ENCODE measurements at places on chromosomes 11 and 22. TPM values are rescaled to one million over a fixed set of nuclear protein-coding genes. Genes with fewer than 3 reads are reported as not detected.
A peak's percentile ranks its signal among the peaks of the same experiment; 100 is the strongest.

The ARHGAP42 gene
- total RNA-seq, result 12.0 TPM

The SYNGR1 gene
- total RNA-seq, result 41.1 TPM

The POLDIP3 gene
- total RNA-seq, result 34.9 TPM

GRCh38 chr11:2519862-2520735 lies 75.3 kb downstream of the KCNQ1 start:
- DNase-seq, result peak; percentile 69

DNA sequence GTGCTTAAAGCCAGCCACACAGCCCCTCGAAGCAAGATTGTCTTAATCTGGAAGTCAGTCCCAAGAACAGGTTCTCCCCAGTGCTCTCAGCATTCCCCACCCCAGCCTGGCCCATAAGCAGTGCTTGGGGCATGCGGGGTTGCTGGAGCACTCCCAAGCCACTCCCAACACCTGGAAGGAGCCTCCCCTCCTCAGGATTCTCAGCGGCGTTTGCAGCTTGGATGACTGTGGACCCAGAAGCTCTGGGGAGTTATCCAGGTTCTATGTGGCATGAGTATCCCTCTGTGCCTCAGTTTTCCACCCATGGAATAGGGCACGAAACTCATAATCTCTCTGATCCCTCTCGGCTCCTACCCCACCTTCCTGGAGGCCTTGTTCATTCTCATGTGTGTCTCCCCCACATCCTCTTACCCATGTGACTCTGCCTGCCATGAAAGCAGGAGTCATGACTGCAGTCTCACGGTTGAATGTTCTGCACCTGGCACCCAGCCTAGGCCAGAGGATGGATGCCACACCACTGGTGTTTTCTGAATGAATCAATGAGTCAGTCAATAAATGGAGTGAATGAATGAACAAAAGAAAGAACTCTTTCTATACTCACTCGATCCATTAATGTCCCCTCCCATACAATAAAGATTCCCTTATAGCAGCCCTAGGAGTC lies 33.4 kb upstream of the WNT7B start:
- peak; percentile 47 for DNase-seq

The EML3 gene
- 29.6 TPM for total RNA-seq

- DNase-seq, result no peak
Measured at GRCh38 chr11:124762624-124763155, 600 bp upstream of the ESAM start.

The JHY gene
- 1.3 TPM for total RNA-seq

All from cardiac septum (tissue), 1 donor.